ENCODE measurements at places on chromosomes 12 and 14. TPM values are rescaled to one million over a fixed set of nuclear protein-coding genes. Genes with fewer than 3 reads are reported as not detected.

Gene KIF5A
- 0.18 TPM for total RNA-seq

Gene KERA
- total RNA-seq = not detected

DNA sequence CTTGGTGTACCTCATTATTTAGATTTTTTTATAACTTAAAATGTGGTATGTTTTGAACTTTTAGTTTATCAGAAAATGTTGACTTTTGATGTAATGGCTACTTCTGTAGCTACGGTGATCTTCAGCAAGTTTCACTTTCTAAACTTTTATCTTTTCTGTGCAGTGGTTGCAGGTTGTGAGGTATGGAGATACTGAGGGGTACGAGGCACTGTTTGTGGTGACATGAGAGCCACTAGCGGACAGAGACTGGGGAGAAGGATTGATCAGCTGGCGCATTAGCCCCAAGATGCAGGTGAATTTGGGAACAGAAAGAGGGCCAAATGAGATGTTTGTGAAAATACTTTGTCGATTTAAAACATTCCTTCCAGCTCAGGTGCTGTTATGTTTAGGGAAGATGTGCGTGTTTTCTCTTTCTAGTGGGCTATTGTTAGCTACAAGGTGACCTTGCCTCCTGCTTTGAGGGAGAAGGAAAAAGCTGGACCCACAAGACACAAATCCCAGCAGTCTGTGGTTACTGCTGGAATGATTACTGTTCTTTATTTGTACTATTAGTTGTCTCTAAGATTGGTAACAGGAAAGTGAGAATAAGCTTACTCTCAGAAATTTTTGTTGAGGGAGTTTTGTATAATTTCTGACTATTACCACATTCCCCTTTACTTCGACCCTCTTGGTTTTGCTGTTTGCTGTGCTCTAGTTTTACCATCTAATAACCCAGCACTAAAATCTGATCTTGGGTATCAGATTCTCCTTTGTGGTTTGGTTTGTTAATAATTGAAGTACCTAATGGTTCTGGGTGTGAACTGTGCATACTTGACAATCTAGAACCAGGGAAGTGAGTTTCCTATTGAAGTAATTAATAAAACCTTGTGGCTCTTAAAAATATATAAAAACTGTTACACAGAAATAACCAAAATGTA lies 61.7 kb downstream of the FBXO34 start:
- DNase-seq = peak; percentile 19

- no peak for DNase-seq
Observed at GRCh38 chr12:88746386-88746785, 166.1 kb upstream of the KITLG start.

DNA sequence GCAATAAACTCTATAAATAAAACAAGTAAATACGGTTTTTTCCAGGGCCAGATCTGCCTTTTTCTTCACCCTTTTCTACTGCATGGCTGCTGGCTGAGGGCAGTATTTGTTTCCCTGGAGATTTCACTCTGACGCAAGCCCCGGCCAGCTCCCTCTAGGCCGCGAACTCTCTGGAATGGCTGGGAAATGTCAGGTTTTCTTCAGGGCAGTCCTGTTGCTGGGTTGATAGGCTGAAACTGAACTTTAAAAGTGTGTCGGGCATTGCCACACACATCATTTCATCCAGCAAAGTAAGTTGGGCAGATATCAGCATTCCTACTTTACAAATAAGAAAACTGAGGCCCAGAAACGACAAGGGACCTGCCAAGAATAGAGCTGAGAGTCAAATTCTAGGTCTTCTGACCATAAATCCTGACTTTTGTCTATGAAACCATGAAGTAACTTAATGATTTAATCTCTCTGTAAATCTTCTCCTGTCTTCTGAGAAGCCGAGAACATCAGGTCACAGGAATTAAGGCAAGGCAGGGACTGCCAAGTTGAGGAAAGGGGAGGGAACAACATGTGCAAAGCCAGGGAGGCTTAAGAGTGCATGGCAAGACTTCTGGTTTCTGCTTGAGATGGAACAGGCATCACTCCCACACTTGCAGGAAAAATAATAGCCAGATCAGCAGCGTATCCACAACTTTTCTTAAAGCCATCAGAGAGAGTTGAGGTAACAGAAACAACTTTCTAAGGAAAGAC lies 205.0 kb upstream of the CCDC196 start:
- DNase-seq = no peak

DNA sequence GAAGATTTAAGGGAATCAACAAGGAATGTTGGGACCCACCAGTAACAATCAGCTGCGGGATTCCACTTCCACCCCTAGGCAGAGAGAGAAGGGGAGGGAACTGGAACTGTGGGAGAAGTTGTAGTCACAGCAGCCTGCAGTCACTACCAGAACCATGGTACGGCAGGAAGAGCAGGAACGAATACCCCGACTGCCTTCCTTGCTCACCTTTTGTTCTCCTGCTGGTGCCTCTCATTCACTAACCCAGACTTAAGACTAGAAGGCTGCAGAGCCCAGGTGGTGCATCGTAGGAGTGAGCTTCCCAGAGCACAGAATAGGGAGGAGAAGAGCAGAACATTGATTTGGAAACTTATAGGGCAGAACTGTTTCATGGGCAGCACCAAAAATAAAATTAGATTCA lies 154.2 kb downstream of the DYRK2 start:
- no peak for DNase-seq
